Neural progenitor cell (in vitro differentiated cells): ENCODE measurements at places on chromosomes 13 and 19.

DNA sequence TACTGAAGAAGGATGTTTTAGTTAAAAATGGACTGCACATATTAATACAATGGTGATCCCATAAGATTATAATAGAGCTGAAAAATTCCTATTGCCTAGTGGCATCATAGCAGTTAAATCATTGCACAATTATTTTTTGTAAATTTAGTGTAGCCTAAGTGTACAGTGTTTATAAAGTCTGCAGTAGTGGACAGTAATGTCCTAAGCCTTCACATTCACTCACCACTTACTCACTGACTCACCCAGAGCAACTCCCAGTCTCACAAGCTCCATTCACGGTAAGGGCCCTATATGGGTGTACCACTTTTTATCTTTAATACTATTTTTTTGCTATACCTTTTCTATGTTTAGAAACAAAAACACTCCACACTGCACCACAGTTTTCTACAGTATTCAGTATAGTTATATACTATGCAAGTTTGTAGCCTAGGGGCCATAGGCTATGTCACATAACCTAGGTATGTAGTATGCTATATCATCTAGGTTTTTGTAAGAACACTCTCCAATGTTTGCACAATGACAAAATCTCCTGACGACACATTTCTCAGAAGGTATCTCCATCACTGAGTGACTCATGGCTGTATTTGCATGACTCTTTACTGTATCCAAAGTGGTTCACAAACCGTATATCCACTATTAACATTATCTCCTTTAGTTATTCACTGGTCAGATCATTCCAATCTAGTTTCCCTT is 536.0 kb downstream of the KLF12 start:
- DNase-seq: no peak
- H3K36me3 ChIP-seq: no peaks in the 10 kb centered on the region
- no peak overlapping the region for H3K4me3 ChIP-seq
- no peak overlapping the region for H3K27ac ChIP-seq
- no peaks in the 10 kb centered on the region for H3K27me3 ChIP-seq

DNA sequence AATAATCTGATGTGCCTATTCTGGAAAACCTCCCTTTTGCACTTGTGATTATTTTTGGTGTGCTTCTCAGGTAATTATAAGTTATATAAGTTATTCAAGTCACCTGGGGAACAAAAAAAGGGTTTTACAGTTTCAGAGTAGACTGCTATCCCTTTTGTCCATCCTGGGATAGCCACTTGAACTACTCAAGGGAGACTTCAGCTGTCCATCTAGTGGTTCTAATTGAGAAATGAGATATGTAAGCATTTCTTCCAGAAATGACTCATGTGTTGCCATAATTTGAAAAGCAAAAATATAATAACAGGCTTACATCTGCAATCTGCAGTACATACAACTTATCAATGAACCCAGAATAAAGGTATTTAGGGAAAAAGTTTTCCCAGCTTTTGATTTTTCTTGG is 20.4 kb downstream of the UBL3 start:
- no peaks in the 10 kb centered on the region for H3K36me3 ChIP-seq
- H3K27ac ChIP-seq: no peak overlapping the region
- no peak for DNase-seq
- no peaks in the 10 kb centered on the region for H3K27me3 ChIP-seq
- no peak overlapping the region for H3K4me3 ChIP-seq

GRCh38 chr19:45773384-45773783 is 4.3 kb upstream of the SIX5 start:
- no peak overlapping the region for H3K4me3 ChIP-seq
- DNase-seq: no peak
- no peaks in the 10 kb centered on the region for H3K36me3 ChIP-seq
- H3K4me1 ChIP-seq: peaks cover 5% of the 10 kb centered on the region
- no peak overlapping the region for H3K27ac ChIP-seq

GRCh38 chr13:73901324-73902068 is 232.7 kb downstream of the KLF12 start:
- H3K4me3 ChIP-seq: no peak overlapping the region
- no peak overlapping the region for H3K27ac ChIP-seq
- H3K36me3 ChIP-seq: no peaks in the 10 kb centered on the region
- no peaks in the 10 kb centered on the region for H3K4me1 ChIP-seq
- DNase-seq: no peak

GRCh38 chr13:31110169-31110568 is 51.5 kb downstream of the HSPH1 start:
- no peak overlapping the region for H3K4me3 ChIP-seq
- no peak overlapping the region for H3K27ac ChIP-seq
- H3K4me1 ChIP-seq: no peaks in the 10 kb centered on the region
- no peaks in the 10 kb centered on the region for H3K36me3 ChIP-seq
- DNase-seq: no peak
- H3K27me3 ChIP-seq: no peaks in the 10 kb centered on the region

DNA sequence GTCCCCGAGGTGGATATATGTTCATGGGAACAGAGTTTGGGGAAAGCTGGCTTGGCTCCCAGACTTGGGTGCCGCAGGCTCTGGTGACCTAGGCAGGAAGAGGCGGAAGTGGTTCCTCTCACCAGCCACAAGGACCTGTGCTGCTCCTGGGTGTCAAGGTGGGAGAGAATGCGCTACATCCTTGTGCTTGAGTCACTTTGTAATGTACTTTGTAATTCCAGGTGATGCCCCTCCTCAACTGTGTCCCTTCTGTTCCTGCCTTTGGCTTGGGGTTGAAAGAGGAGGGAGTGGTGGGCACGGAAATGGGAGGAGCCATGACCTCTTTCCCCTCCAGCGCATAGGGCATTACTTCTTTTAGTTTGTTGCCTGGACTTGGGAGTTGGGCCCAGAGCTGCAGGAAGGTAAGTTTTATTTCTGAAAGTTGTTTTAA is 10.9 kb downstream of the GARRE1 start:
- no peaks in the 10 kb centered on the region for H3K36me3 ChIP-seq
- no peak overlapping the region for H3K27ac ChIP-seq
- no peaks in the 10 kb centered on the region for H3K27me3 ChIP-seq
- H3K4me3 ChIP-seq: no peak overlapping the region

- H3K4me3 ChIP-seq: no peak overlapping the region
- H3K27ac ChIP-seq: no peak overlapping the region
- H3K4me1 ChIP-seq: no peaks in the 10 kb centered on the region
- no peaks in the 10 kb centered on the region for H3K36me3 ChIP-seq
- no peaks in the 10 kb centered on the region for H3K27me3 ChIP-seq
- no peak for DNase-seq
Observed at GRCh38 chr13:43305416-43305815, 282.0 kb downstream of the DNAJC15 start.

GRCh38 chr13:98782654-98783053 is 30.2 kb upstream of the SLC15A1 start:
- DNase-seq: no peak
- no peaks in the 10 kb centered on the region for H3K36me3 ChIP-seq
- H3K27me3 ChIP-seq: no peaks in the 10 kb centered on the region

DNA sequence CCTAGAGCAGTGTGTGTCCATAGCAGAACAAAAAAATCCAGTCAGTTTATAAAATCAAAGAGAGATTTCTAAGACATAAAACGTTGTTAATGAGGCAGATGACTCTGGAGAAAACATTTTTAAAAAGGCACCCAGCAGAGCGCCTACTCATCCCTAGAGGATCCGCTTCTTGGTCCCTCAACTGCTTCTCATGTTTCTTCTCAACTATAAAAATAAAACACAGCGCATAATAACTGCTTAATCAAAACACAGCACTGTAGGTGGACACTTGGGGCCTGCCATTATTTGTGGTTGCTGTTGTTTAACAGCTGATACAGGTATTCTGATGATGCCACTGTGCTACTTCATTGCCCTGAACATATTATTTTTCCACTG is 347.9 kb downstream of the FGF9 start:
- DNase-seq: no peak
- no peaks in the 10 kb centered on the region for H3K36me3 ChIP-seq
- no peak overlapping the region for H3K27ac ChIP-seq
- no peaks in the 10 kb centered on the region for H3K4me1 ChIP-seq
- H3K27me3 ChIP-seq: no peaks in the 10 kb centered on the region

DNA sequence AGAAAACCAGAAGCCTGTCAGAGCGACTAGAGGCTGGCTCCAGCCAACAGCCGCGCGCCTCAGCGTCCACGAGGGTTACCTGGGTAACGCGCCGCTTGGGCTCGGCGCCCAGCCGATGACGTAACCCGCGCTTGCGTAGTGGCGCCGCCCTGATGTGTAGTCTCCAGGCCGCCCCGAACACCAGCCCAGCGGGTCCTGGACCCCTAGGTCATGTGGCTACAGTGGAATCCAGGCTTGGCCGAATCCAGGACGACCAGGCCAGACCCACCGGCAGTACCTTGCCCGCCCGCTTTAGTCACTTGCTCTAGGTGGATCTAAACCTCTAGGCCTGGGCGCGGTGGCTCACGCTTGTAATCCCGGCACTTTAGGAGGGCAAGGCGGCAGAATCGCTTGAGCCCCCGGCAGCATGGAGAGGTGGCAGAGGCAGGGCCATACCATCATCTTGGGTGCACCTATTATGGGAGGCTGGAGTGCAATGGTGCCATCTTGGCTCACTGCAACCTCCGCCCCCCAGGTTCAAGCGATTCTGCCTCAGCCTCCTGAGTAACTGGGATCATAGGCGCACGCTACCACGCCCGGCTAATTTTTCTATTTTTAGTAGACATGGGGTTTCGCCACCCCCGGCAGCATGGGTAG is 7.2 kb upstream of the ZNF606 start:
- DNase-seq: peak; percentile 71
- peak overlapping the region; percentile 18 for H3K4me3 ChIP-seq
- no peaks in the 10 kb centered on the region for H3K27me3 ChIP-seq
- H3K27ac ChIP-seq: no peak overlapping the region
- peaks cover 23% of the 10 kb centered on the region for H3K36me3 ChIP-seq

DNA sequence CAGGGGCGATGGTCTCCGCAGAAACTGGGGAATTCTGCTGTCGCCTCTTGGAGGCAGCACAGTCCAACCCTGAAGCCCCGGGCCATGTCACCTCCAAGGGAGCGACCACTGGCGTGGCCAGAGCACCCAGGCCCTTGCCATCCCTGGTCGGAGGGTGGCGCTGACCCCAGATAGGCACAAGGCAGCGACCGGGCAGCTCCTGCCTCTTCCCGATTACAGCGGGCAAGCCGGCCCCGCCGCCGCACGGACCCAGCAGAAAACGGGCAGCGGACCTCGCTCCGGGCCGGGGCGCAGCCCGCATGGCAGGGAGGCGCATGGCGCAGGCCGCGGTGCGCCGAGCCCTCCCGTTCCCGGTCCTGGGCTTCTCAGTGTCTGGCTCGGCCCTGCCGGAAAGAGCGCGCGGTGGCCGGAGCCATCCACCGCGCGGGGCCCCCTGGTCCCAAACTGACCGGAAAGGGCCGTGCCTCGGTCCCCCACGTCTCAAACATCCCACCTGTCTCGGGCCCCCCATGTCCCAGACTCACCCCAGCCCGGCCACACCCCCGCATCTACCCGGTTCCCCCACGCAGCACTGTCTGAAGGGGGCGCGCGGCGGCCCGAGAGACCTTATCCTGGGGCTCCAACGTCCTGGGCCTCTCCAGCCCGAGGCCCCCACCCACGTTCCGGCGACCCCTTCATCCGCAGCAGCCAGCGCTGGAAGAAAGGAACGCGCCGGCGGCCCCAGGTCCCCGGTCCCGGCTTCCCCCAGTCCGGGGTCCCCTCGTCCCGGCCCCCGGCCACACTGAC is 727 bp downstream of the CERS1 start:
- H3K36me3 ChIP-seq: no peaks in the 10 kb centered on the region
- peak; percentile 90 for DNase-seq
- H3K4me3 ChIP-seq: peak overlapping the region; percentile 95
- H3K27ac ChIP-seq: no peak overlapping the region

DNA sequence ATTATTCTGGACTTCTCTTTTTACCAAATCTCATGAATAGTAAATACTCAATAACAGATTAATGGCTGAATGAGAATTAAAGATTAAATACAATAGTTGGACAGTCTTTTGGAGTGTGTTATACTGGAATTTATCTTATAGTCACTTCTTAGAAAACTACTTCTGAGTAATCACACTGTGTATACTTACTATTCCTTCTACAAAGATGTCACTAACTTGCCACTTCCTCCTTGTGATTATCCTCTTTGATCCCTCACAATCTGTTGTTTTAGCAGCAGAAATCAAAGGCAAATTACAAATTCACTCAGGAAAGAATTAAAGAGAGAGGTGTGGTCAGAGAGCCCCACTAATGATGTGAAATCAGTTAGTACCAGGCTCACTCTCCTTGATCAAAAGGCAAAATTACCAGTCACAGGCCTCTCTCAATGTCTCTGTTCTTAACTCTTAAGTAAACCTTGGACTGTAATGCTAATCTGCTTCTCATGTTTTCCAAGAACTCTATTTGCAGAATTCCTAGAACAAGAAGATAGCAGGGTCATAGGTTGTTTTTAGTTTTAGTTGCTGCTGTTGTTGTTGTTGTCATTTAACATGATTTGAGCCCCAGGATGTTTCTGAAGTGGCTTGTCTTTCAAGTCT is 37.3 kb upstream of the FNDC3A start:
- no peak overlapping the region for H3K4me3 ChIP-seq
- H3K4me1 ChIP-seq: no peaks in the 10 kb centered on the region
- H3K27ac ChIP-seq: no peak overlapping the region
- H3K36me3 ChIP-seq: no peaks in the 10 kb centered on the region

DNA sequence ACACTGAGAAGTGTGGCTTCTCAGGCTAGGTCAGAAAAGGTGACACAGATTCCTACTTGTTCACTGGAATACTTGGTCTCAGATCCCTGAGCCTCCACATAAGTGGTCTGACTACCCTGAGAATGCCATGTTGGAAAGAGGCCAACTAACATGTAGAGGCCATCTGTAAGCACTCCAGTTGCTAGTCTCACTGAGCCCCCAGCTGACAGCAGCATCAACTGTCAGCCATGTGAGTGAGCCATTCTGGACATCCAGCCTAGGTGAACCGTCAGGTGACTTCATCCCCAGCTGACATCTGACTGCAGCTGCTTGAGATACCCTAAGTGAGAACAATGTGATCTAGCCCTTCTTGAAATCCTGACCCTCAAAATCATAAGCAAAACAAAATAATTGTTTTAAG is 18.1 kb upstream of the ARL11 start:
- no peak for DNase-seq
- H3K4me3 ChIP-seq: no peak overlapping the region
- H3K36me3 ChIP-seq: no peaks in the 10 kb centered on the region
- H3K27me3 ChIP-seq: no peaks in the 10 kb centered on the region

DNA sequence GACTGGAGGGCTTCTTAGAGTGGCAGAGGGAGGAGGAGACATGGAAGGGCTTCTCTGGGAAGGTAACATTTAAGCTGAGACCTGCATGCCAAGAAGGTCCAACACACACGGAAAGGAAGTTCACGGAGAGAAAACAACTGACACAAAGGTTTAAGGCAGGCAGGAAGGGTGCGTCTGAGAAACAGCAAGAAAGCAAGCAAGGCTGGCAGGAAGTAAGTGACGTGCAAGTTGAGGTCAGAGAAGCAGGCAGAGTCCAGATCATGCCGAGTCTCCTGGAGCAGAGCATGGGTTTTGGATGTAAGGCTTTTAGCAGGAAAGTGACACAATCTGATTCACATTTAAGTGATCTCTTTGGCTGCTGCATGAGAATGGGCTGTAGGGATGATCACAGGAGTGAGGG is 60.5 kb downstream of the ATP7B start:
- H3K36me3 ChIP-seq: no peaks in the 10 kb centered on the region
- H3K27me3 ChIP-seq: no peaks in the 10 kb centered on the region
- DNase-seq: no peak
- H3K27ac ChIP-seq: no peak overlapping the region
- H3K4me1 ChIP-seq: peaks cover 12% of the 10 kb centered on the region
- H3K4me3 ChIP-seq: no peak overlapping the region

GRCh38 chr13:90552702-90553101 is 794.8 kb upstream of the MIR17HG start:
- H3K27me3 ChIP-seq: no peaks in the 10 kb centered on the region
- H3K4me1 ChIP-seq: no peaks in the 10 kb centered on the region
- no peak overlapping the region for H3K4me3 ChIP-seq
- DNase-seq: no peak
